ENCODE measurements at places on chromosomes 3 and 15.

DNA sequence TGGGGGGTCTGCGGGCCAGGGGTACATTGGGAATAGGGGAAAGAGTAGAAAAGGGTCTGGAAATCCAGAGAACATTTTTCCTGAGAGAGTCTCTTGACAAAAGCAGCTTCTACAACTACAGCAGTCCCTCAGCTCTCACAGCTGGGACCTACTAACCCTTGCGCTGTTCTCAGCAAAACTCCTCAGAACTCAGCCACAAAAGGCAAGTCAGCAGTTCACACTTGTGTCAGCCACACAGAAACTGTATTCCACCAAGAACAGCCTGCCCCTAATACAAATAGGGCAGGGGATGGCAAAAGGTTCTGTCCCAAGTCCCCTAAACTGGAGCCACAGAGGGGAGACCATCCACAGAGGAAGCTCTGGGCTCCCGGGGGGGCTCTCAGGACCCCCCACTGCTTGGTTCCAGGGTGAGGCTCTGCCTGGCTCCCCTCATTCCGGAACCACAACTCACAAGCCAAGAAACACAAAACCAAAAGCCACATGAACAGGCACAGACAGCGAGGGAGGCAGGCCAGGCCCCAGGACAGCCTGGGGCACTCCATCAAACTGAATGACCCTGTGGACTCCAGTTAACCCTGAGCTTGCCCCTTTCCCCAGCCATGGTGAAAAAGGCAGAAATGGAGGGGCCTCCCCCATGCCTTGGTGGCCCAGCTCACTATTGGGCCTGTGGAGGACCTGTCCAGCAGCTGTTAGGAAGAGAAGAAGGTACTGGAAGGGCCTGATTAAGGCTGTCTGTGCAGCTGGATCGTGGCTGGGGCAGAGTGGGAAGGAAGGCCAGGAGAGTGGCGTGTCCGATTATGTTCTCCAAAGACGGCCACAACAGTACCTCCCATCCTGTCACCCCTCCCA, 162.0 kb downstream of the CHSY1 start:
- DNase-seq, result no peak

DNA sequence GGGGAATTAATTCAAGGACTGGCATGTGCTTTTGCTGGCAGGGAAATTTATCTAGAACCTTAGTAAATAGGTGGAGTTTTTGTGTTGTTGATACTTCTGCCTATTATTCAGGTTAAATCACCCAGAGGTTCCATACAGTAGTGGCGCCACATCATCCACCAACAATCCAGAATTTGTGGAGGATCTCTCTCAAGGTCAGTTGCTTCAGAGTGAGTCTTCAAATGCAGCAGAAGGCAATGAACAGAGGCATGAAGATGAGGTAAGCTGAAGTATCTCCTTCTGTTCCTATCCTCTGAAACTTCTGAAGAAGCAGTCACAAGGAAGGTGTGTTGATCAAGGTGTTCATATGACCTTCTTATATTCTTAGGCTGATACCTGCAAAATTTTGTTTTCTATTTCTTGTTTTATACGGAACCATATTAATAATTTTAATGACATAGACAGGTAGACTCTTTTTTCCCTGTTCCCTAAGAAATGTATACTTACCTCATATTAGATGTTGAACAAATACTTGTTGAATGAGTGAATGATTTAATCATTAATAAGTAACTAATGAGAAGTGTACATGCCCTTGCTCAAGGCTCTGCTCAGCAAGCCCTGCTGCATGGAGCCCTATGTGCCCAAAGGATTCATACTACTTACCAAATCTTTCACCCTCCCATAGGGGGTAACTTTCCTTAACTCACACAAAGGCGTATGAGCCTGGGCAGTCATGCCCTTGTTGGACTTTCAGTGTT, 43.6 kb downstream of the HMG20A start:
- DNase-seq, result no peak

GRCh38 chr3:53287131-53287629, 31.4 kb upstream of the TKT start:
- DNase-seq, result no peak

GRCh38 chr15:84973492-84974460, 7.9 kb upstream of the PDE8A start:
- no peak for DNase-seq

GRCh38 chr3:167484551-167484950, 10.7 kb upstream of the SERPINI2 start:
- no peak for DNase-seq

GRCh38 chr15:87211547-87211946, 1045.0 kb downstream of the NTRK3 start:
- no peak for DNase-seq

DNA sequence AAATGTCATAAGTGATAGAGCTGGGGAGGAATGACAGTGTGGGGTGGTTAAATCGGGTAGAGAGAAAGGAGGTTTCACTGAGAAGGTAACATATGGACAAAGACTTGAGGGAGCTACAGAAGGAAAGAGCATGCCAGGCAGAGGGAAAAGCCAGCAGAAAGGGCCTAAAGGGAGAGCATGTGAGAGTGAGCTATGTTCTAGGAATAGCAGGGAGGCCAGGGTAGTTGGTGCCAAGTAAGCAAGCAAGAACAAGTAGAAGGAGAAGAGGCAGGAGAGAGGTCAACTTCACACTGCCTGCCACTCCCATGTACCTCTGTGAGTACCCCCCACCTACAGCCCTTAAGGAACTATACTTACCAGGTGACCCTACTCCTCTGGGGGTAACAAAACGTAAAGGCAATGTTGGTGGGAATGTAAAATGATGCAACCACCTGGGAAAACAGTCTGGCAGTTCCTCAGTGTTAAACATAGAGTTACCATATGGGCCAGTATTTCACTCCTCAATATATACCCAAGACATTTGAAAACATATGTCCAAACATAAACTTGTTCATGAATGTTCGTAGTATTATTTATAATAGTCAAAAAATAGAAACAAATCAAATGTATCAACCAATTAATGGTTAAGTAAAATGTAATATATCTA, 67.6 kb downstream of the SFMBT1 start:
- no peak for DNase-seq

DNA sequence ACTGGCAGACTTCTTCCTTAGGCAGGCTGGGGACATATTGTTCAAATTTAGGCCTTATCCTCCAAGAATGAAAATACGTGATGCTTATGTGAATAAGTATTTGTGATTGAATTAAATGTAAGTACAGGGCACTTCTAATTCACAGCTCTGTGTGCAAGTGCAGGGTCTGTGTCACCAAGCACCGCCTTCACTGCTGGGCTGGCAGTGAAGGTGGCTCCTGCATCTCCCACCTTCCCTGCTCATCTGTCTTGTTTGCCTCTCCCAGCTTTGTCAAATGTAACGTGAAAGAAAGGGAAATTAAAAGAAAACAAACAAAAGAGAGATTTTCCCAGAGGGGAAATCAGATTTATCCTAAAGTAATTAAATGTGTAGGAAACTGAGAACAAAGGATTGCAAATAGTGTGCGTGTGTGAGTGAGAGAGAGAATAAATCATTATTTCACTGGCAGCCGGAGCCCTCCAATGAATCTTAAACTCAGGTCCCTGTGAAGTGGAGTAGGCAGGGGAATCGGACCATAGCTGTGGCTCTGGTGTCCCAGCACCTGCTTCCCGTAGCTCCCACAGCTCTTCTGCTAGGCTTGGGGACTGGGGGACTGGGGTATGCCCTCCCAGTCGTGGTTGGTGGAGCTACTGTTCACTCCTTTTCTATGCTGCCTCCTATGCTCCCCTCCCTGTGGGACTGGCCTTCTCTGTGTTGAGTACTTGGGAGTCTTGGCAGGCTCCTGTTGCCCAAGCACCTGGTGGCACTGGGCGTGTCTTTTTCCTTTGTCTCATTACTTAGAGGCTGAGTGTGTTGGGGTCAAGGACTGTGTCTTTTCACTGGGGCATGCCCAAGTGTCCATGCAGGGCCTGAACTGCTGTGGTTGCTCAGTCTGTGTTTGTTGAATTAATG, 222.2 kb downstream of the EPHB1 start:
- no peak for DNase-seq

- DNase-seq, result no peak
These were observed 21.3 kb downstream of the RAB6B start for GRCh38 chr3:133874344-133874743.

- DNase-seq, result no peak
These were observed at the start of gene SLC6A20 for GRCh38 chr3:45795882-45796765. Gene SLC6A20, minus strand, starts transcription at chr3:45796536. Its CDS starts 117 bp downstream, at chr3:45796419.

DNA sequence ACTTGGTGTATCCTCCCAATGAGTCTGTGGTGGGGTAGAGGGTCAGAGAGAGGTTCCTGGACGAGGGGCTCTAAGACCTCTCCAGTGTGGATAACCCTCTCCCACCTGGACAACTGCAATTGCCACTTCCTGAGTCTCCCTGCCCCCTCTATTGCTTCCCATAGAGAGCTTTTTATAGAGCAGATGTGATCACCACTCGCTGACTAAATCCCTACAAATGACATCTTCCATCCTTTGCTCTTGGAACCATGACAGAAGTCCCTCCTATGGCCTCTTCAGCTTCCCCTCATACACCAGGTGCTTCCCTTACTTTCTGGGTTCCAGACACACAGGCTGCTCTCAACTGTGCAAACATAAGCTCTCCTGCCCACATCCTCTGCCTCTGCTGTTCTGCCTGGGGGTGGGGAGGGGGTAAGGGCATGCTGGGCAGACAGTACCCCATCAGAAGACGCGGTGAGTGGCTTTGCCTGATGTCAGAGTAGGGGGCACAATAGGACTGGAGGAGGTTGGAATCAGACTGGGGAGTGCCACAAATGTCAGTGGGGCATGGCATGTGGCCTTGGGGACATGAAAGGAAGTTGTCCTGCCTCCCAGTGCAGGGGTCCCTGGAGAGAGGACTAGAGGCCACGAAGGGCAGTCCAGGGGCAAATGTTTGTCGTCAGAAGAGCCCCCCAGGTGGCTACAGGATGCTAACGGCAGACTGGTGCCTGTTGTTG, 15.2 kb downstream of the ITIH3 start:
- no peak for DNase-seq

GRCh38 chr15:40286061-40286532, 3.2 kb upstream of the ANKRD63 start:
- DNase-seq, result no peak

DNA sequence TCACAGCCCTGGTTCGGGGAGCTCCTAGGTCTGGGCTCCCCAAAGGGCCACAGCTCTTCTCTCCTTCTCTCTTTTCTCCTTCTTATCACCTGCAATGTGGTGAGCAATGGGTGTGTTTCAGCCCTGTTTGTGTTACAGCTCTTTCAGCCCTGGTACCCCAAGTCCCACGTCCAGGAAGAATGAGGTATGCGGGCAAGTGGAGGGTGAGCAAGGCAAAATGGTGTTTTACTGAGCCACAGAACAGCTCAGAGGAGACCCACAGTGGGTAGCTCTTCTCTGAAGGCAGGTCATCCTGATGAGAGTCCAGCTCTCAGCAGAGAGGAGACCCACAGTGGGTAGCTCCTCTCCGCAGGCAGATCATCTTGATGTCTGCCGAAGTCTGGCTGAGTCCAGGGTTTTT, 86.8 kb downstream of the BFSP2 start:
- no peak for DNase-seq

- peak; percentile 39 for DNase-seq
These were observed 68.9 kb downstream of the SMAD3 start for GRCh38 chr15:67134067-67134838.

DNA sequence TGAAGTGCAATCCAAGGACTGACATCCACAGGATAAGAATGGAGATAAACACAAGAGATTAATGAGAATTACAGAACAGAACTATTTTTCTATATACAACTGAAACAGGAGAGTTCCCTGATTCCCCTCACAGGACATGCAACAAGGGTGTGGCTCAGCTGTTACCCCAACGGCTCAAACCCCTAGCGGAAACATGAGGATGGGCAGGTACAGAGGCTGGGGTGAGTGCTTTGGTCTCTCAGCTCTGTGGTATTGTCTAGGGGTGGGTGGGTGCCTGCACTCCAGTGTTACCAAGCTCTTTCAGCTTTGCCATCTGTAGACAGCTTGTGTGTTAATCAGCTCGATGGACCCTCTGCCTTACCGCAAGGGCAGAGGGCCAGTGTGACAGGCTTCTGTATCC, 17.8 kb upstream of the LRIG1 start:
- DNase-seq, result no peak

DNA sequence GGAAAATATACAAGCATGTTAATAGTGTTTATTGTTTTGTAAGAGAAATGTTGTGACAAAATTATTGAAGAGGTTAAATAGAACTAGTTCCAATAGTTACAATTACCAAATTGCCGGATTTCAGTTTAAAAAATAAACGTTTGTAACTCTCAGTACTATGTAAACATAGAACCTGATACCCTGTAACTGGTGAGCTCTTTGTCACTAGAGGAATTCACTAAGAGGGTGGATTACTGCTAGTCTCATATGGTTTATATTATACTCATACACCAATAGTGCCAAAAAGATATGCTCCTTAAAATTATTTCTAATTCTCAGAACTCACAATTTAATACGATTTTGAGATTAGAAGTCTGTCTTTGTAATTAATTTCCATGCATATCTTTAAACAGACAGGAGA, 7.6 kb upstream of the GMNC start:
- no peak for DNase-seq

- DNase-seq, result no peak
These were observed 111.1 kb downstream of the UBE3A start for GRCh38 chr15:25327686-25328085.

DNA sequence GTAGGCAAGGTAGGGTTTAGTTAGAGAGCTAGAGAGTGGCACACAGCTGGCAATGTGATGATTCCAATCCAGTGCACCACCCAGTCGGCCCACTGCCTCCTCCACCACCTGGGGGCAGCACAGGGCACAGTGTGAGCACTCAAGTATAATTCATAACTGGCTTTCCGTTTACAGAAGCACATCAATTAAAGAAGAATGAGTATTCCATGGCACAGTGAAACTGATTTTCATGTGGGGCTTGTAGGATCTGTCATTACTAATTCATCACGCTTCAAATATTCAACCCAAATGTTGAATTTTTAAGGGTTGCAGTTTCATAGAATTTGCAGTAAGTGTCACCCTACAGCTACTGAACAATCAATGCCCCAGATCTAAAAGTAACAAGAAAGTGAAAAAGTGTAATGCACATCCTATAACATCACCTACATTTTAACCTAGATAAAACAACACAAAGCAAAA, 149.9 kb downstream of the IGSF11 start:
- no peak for DNase-seq

DNA sequence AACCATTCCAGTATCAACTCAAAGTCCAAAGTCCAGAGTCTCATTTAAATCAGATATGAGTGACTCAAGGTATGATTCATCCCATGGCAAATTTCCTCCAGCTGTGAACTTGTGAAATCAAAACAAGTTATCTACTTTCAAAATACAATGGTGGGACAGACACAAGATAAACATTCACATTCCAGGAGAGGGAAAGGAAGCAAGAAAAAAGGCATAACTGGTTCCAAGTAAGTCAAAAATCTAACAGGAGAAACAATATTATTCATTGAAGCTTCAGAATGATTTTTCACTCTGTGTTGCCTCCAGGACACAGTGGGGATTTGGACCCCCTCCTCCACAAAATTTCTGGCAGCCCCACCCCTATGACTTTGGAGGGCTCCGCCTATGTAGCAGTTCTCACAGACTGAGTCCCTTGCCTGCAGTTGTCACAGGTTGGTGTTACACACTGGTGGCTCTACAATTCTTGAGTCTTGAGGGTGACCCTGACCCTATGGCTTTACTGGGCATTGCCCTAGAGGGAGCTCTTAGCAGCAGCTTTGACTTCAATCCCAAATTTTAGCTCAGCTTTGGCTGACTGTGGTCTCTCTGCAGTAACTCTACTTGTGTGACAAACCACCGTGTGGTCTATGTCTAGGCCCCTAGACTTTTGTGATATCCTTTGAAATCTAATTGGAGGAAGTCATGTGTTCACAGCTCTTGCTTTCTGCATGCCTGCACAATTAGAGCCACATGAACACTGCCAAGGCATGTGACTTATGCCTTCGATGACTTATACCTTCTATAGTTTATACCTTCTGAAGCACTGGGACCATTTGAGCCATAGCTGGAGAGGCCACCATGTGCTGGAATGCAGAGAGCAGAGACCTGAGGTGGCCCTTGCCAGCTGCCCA, 644.2 kb downstream of the GRM7 start:
- DNase-seq, result peak; percentile 27
